ENCODE measurements at places on chromosomes 4 and X.

DNA sequence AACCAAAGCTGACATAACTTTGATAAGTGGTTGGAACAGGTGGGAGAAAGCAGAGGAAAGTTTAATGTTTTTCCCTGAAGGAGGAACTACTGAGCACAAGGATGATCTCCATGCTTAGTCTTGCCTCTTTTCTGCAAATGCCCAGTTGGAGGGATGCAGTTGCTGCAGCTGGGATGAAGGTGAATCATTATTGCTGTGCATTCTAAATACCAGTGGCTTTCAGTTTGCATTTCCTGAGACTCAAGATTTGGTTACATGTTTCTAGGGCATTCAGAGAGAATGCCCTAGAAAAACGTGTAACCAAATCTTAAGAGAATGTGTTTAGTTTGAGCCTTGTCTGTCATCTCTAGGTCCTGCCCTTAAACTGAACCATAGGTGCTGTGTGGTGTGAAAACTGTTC is 42.2 kb downstream of the METTL14 start:
- DNase-seq, result no peak

DNA sequence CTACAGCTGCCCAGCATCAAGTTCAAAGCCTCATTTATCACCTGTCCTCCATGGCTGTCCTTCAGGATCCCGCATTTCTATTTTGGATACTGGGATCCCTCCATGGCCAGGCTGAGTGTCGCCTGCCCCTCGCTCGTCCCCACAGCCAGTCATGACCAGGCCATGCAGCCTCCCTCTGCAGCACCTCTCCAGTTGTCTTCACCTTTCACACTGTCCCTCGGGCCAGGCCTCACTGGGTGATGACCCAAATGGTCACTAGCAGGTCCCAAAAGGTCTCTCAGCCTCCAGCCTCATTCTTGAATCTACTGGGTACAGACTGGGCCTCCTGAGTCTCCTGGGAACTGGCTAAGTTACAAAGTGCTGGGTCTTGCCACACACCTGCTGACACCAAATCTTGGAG is 48.7 kb upstream of the HELT start:
- no peak for DNase-seq

- no peak for DNase-seq
Observed at GRCh38 chrX:77003956-77004355, 443.2 kb upstream of the FGF16 start.

DNA sequence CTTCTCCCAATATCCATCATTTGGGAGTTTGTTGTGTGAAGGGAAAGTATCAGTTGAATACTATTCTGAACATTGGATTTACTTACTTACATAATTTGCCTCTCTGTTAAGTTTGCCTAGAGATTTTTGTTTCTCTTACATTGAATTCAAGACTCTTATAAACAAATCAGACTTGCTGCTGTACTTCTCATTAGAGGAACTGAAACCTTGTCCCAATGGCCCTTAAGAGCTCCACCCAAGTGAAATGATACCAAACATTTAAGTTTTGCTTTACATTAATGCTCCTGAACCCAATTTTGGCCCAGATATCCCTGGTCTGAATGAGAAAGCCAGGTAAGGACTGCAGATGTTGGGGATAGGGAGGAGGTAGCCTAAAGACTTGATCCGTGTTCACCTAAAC is 32.0 kb downstream of the HAND2 start:
- no peak for DNase-seq

DNA sequence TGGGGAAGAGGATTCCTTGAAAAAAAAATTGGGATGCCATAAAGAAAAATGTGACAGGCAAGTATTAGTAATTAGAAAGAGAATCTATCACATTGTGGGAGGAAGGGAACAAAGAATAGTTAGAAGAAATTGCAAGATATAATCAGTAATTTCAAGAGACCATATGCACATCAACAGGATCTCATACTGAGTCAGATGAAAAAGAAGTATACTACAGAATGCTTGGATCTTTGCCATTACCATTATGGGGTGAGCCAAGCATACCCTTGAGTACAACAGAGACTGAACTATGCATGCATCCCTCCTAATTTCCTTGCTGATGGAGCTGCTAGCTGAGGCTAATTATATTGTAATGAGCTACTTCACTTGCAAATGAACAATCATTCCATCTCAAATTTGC is 287.6 kb downstream of the PAPSS1 start:
- no peak for DNase-seq

Data from NB4 (cell line).